Activated CD4-positive, CD25-positive, alpha-beta regulatory T cell (primary cell): ENCODE measurements at places on chromosomes 12 and 14.
A peak's percentile ranks its signal among the peaks of the same experiment; 100 is the strongest.

GRCh38 chr14:23582906-23583760 is 4.5 kb upstream of the JPH4 start:
- DNase-seq = no peak

DNA sequence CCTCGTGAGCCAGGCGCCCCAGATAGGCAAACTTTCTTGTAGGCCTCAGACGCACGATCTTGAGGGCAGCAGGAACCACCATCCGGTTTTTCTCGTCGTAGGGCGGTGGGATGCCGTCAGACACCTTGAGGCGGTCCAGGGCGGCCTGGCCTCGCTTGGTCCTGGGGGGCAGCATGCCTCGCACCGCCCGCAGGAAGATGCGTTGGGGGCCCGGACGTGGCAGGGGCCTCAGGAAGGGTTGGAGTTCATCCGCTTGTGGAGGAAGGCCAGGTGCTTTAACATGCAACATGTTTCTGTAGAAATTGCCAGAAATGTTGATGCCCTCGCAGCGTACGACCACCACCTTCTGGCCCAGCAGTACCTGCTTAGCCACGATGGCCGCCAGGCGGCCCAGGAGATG is 5.5 kb upstream of the TSPAN9 start:
- no peak for DNase-seq

DNA sequence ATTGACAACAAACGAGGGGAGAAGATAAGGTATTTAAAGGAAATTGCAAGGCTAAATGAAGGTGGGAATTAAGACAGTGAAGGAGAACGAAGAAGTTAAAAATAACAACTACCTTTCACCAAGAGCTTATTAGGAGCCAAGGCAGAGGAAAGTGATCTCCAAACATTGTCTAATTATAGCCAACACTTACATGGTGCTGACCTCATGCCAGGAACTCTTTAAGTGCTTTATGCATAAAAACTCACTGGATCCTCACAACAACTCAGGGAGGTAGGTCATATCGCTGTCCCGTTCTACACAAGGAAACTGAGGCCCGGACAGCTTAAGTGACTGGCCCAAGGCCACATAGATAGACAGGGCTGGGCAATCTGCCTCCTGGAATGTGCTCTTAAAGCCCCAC is 19.5 kb downstream of the TAMALIN start:
- no peak for DNase-seq

- no peak for DNase-seq
Observed at GRCh38 chr14:58832095-58832521, 194.3 kb downstream of the DACT1 start.

DNA sequence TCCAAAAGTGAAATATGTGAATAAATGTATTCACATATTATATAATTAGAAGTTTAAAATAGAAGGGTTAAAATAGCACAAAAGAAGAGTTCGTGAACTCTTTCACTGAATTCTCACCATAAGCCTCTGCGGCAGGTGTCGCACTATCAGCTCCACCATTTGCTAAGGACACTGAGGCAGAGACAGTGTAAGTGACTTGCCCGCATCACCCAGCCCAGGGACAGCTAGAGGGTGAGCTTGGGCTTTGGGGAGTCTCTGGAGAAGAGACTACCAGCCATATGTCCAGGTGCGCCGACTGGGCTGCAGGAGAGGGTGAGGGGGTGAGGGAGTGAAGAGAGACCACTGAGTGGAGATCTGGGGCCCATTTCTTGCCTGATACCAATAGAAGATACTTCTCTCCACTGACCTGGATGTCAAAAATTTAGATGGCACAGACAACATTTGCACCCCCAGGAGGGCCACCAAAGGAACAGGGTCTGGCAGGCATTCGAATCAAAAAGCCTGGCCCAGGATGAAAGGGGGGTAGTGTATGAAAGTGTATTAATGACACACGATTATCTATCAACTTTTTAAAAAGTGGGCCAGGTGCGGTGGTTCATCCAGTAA is 28.5 kb downstream of the FAIM2 start:
- DNase-seq = no peak

- DNase-seq = no peak
Observed at GRCh38 chr12:91637789-91638624, 455.4 kb upstream of the DCN start.

DNA sequence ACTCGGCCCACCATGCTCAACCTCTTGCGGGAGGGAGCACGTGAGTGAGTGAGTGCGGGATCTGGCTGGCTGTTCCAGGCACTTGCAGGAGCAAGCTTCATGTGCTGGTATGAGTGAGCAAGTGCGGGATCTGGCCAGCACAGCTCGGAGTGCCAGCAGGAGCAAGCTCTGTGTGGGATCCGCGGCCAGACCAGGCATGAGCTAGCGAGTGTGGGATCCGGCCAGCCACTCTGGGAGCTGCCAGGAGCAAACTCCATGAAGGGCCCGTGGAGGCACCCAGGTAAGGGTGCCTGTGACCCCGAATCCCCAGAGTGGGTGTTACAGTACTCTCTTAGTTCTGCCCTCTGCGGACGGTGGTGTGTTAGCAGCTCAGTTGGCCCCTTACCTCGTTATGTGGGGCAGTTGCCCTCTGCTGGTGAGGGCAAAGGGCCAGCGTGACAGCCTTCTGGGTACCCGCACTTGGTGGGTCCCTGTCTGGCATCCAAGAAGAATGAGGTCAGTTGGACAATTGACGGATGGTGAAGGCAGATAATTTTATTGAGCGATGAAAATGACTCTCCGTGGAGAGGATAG is 38.3 kb downstream of the RAD51B start:
- DNase-seq = no peak

DNA sequence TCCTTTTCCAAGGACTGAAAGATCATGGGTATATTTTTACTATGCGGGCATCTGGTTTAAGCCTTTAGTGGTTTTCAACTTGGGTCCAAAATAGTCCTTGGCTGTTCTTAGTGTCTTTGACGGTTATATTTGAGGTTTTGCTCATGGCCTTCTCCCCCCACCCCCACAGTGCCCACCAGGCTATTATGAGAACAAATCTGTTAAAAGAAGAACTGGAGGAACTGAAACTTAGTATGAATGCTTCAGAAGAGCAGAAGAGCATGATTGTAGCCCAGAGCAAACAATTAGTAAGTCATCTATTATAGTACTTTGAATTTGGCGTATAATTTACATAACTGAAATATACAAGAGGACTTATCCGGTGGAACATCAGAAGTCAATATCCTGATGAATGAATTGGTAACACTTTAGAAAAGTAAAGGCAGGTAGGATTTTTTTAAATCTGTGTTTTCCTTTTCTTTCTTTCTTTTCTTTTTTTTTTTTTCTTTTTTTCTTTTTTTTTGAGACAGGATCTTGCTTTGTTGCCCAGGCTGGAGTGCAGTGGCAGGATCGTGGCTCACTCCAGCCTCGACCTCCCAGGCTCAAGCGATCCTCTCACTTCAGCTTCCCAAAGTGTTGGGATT is 71.8 kb upstream of the BCAT1 start:
- DNase-seq = no peak

DNA sequence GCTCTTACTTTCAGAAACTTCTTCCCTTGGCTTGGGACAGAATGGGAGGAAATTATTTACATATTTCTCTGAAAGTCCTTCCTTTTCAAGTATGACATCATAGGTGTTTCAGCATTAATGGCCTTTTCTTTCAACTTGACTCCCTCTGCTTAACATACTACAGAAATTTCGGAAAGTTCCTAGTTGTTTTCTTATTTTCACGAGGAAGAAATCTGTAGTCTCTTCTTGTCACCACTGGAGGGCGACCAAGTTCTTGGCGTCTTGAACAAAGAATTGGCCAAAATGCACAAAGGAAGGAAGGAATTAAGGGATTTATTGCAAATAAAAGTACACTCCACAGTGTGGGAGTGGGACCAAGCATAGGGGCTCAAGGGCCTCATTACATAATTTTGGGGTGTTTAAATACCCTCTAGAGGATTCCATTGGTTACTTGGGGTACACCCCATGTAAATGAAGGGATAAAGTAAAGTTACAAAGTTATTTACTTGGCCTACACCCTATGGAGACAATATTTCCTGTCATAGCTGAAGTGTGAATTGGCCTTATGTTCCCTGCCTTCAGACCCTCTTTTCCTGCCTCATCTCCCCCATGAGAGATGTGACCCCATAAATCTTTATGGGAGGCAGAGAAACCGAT is 70.4 kb downstream of the RPL10L start:
- DNase-seq = no peak

DNA sequence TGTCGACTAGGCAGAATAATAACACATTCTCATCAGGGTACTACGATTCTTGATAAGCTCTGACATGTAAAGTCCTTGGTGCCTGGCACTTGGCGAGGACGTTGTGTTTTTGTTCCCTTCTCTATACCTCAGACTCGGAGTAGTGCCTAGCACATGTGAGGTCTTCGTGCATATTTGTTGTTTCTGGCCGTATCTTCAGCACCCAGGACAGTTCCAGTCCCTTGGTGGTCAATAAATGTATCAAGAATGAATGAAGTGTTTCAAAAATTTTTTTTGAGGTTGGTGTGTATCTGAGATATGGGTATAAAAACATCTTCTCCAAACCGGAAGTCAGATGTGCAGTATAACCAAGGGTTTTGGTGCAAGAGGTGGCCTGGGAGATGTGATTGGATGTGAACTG is 198.2 kb downstream of the AACS start:
- DNase-seq = no peak

DNA sequence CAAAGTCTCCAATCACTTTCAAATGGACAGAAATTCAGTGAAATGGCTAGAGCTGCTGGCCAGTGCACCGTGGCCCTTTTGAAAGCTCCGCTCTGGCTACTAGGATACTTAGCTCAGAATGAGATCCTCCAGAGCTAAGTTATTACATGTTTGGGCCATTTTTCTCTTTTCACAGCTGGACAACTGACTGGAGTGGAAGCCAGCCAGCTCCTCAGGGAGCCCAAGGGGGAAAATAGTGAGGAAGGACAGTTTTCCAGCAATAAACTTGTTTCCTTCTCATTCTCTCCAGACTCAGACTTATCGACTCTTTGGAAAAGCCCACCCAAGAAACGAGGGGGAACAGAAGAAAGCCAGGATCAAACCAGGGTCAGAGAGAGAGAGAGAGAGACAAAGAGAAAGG is 266.0 kb downstream of the KSR2 start:
- no peak for DNase-seq

GRCh38 chr14:90666571-90666970 is 149.7 kb downstream of the TTC7B start:
- DNase-seq = no peak

- DNase-seq = no peak
Observed at GRCh38 chr12:27333403-27334009, 870 bp downstream of the BMAL2 start.

- no peak for DNase-seq
Observed at GRCh38 chr14:105141486-105142281, 26.9 kb downstream of the JAG2 start.

GRCh38 chr14:61280092-61280525 is 1.0 kb downstream of the TMEM30B start:
- peak; percentile 25 for DNase-seq

DNA sequence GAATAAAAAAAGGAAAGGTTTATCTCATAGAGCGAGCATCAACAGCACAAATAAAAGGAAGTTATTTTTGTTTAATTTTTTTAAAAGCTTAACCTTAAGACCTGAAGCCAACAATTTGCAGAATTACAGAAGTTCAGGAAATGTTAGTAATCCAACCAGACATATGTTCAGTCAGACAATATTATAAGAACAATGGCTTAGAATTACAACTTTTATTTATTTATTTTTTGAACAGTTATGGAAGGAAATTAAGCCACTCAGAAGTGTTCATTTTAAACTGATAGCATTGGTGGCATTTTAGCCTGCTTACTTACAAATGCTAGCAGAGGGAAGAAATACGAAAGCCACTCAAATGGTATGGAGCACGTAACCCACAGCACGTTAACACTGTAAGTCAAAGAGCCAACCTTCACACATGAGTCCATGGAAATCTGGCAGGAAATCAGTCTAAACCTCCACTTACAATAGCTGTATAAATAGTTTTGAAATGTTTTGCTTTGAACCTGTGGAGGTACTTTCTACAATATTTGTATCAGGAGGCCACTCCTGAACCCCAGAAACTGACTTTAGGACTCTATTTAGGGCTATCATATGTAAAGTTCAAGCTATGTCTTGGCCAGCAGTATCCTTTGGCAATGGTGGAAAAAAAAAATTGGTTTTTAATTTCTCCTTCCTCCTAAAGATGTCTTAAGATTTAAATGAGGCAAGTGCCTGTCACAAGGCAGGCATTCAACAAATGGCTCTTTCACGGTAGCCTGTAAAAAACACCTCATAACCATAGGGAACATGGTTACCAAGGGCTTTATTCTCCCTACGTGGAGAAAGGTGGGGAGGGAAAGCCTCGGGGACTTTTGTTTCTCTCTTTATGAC is 102.3 kb downstream of the ITPR2 start:
- DNase-seq = no peak

- DNase-seq = no peak
Observed at GRCh38 chr12:95055057-95055456, 18.4 kb downstream of the NR2C1 start.

GRCh38 chr12:95484524-95484923 is 10.6 kb downstream of the METAP2 start:
- no peak for DNase-seq
